Mucosa of gallbladder (tissue), 1 donor: ENCODE measurements at places on chromosomes 1 and 21. TPM values are rescaled to one million over a fixed set of nuclear protein-coding genes. Genes with fewer than 3 reads are reported as not detected.

- DNase-seq, result no peak
Observed at GRCh38 chr1:182644886-182645285, 39.5 kb downstream of the RGS8 start.

DNA sequence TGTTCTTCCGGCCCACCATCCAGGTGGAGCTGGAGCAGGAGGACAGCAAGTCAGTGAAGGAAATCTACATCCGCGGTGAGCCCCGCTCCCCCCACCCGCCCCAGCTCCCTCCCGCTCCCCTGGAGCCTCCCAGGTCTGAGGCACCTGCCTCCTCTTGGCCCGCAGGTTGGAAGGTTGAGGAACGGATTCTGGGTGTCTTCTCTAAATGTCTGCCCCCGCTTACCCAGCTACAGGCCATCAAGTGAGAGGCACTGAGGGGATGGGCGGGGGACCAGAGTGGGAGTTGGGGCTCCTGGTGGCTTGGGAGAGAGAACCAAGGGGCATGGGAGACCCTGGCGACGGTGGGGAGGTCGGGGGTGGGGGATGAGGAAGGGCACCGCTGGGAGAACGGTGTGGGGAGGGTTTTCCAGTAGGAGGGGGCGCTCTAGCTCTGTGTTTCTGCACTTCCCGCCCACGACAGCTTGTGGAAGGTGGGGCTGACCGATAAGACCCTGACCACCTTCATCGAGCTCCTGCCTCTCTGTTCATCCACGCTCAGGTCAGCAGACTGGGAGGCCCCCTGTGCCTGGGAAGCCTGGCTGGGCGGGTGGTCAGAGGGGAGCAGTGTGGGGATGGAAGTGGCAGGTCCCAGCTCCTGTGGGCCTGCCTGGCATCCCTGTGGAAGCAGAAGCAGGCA, 4.2 kb downstream of the LRRC71 start:
- DNase-seq, result no peak

- no peak for DNase-seq
Observed at GRCh38 chr21:43652616-43653015, 6.7 kb downstream of the HSF2BP start.

DNA sequence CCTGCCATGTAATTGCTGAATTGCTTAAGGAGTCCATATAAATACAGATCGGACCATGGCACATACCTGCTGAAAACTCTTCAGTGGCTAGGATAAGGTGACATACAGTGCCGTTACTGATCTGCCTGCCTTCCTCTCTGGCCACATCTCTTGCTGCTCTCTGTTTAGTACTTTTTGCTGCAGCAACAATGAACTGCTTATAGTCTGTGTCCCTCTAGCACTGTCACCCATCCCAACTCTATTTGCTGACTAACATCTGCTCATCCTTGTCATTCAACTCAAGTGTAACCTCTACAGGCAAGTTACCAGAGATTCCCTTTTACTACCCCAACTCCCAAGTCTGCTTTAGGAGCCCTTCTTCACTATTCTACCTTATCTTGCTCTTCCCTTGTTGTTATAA, 65.6 kb downstream of the GTF2B start:
- DNase-seq, result no peak

DNA sequence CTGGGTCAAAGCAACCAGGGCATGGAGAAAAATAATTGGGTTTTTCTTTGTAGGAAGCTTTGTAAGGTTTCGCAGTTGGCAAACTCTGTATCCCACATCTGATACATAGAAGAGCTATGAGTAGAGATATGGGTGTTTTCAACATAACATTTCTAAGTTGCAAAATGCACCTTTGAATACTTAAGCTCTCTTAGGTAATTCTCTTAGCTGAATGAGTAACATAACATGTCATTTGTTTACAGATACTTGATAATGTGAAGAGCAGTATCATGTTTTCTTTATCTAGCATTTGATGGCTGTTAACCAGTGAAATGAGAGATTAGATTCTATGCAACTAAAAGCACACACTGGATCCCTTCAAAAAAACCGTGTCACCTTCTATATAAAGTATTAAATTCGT, 21.6 kb downstream of the RAVER2 start:
- DNase-seq, result no peak

The RASSF5 gene
- total RNA-seq, result 49.5 TPM
